Naive B cell (primary cell): ENCODE measurements at places on chromosomes 6 and 20. TPM values are rescaled to one million over a fixed set of nuclear protein-coding genes. Genes with fewer than 3 reads are reported as not detected.

Gene IPCEF1
- polyA plus RNA-seq, result 0.46 TPM

Gene METTL24
- polyA plus RNA-seq, result not detected

Gene ZNF133
- 15.2 TPM for polyA plus RNA-seq

Gene SAYSD1
- 16.4 TPM for polyA plus RNA-seq

Gene STMND1
- polyA plus RNA-seq, result not detected

Gene ATP6V1G2
- polyA plus RNA-seq, result not detected

Gene SAMD3
- polyA plus RNA-seq, result 0.92 TPM

Gene NPBWR2
- polyA plus RNA-seq, result not detected

Gene NKX2-4
- polyA plus RNA-seq, result not detected

Gene HINT3
- 14.8 TPM for polyA plus RNA-seq

Gene RSPH9
- polyA plus RNA-seq, result not detected

Gene XKR7
- not detected for polyA plus RNA-seq

Gene PLTP
- polyA plus RNA-seq, result 5.8 TPM

Gene WFDC5
- not detected for polyA plus RNA-seq

Gene NMBR
- polyA plus RNA-seq, result not detected

Gene OLIG3
- polyA plus RNA-seq, result not detected

Gene ATRN
- 7.1 TPM for polyA plus RNA-seq

Gene AVP
- polyA plus RNA-seq, result not detected

Gene RAET1L
- polyA plus RNA-seq, result not detected

Gene COX7A2
- polyA plus RNA-seq, result 795 TPM

Gene HLA-DPB1
- 3,267 TPM for polyA plus RNA-seq

Gene SFTA2
- not detected for polyA plus RNA-seq

Gene SCRT2
- polyA plus RNA-seq, result not detected

Gene HLA-DMA
- 1,383 TPM for polyA plus RNA-seq

Gene FAM83C
- not detected for polyA plus RNA-seq

Gene MAVS
- 9.9 TPM for polyA plus RNA-seq

Gene CPNE5
- polyA plus RNA-seq, result 105 TPM

Gene KIF13A
- polyA plus RNA-seq, result 0.41 TPM

Gene ARID1B
- polyA plus RNA-seq, result 23.8 TPM

Gene NTSR1
- polyA plus RNA-seq, result not detected

Gene EYA4
- polyA plus RNA-seq, result not detected

Gene CLDN20
- polyA plus RNA-seq, result not detected

Gene POU3F2
- not detected for polyA plus RNA-seq

Gene LY6G6D
- polyA plus RNA-seq, result not detected

Gene PGC
- polyA plus RNA-seq, result not detected

Gene C6orf15
- not detected for polyA plus RNA-seq

Gene DPPA5
- polyA plus RNA-seq, result not detected

Gene EFCAB8
- polyA plus RNA-seq, result not detected

Gene GRM1
- not detected for polyA plus RNA-seq

Gene AFDN
- polyA plus RNA-seq, result 0.71 TPM
